ENCODE measurements at places on chromosomes 13 and 19.

DNA sequence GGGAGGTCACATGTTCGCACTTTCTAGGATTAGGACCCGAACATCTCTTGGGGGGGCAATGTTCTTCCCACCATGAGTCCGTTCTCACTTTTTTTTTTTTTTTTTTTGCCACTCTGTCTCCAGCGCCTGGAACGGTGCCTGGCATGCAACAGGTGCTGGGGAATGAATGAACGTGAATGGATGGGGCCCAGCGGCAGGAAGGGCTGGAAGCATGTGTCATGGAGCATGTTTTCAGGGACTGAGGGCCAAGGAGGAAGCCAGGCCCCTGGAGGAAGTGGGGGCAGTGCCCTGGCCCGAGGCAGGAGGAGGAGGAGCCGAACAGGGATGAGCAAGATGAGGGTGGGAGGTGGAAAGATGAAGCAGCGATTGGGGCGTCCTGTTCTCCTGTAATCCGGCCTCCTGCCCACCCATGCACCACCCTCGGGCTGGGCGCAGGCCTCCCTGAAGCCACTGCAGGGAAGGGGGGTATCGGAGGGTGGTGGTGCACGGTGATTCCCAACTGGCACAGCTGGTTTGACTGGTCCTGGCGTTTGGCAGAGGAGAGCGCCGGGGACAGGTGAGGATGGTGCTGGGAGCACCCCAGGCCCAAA, 8.8 kb upstream of the SULT2B1 start:
- no peak for DNase-seq

DNA sequence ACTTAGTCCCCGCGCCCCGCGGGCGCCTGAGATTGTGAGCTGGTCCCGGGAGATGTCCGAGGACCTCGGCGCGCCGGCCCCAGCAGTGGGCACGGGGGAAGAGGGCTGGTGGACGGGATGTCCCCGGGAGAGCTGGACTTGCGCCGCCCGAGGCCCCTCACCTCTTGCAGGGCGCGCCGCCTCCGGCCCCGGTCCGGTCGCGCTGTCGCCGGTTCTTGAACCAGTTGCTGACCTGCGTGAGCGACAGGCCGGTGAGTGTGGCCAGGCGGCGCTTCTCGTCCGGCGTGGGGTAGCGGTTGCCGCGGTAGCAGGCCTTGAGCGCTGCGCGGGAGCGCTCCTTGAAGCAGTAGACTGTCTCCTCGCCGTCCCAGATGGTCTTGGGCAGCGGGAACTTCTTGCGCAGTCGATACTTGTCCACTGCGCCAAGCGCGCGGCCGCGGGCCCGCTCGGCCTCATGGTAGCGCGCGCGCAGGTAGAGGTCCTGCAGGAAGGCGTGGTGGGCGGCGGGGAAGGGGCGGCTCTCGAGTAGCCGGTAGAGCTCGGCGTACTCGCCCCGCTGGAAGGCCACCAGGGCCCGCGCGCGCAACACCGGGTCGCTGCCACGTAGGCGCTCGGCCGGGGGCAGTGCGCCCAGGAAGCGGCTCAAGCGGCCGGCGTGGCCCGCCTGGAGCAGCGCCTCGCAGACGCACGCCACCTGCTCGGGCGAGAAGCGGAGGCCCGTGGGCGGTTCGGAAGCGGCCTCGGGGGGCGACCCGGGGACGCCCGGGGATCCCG, 984 bp downstream of the SIX5 start:
- no peak for DNase-seq

GRCh38 chr13:48492470-48493065, 40.3 kb downstream of the RCBTB2 start:
- DNase-seq: no peak

- DNase-seq: no peak
These were observed 83.5 kb downstream of the SLITRK1 start for GRCh38 chr13:83798731-83799130.

GRCh38 chr19:38736036-38736412, 8.2 kb downstream of the CAPN12 start:
- DNase-seq: no peak

DNA sequence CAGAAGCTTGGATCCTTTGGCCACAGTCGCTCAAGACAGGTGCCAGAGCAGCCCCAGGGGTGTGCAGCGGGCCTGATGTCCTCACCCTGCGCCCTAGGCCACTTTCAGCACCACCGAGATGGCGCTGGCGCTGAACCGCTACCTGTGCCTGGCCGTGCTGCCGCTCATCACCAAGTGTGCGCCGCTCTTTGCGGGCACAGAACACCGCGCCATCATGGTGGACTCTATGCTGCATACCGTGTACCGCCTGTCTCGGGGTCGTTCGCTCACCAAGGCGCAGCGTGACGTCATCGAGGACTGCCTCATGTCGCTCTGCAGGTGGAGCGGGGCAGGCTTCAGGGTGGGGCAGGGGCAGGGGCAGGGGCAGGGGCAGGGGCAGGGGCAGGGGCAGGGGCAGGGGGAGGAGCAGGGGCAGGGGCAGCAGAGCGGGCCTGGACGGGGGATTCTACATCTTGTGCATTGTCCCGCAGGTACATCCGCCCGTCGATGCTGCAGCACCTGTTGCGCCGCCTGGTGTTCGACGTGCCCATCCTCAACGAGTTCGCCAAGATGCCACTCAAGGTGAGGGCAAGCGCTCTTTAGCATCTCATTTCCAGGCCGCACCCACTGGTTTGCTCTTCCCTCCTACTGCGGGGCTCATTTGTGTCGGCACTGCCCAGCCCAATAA, 69.1 kb downstream of the RYR1 start:
- no peak for DNase-seq

DNA sequence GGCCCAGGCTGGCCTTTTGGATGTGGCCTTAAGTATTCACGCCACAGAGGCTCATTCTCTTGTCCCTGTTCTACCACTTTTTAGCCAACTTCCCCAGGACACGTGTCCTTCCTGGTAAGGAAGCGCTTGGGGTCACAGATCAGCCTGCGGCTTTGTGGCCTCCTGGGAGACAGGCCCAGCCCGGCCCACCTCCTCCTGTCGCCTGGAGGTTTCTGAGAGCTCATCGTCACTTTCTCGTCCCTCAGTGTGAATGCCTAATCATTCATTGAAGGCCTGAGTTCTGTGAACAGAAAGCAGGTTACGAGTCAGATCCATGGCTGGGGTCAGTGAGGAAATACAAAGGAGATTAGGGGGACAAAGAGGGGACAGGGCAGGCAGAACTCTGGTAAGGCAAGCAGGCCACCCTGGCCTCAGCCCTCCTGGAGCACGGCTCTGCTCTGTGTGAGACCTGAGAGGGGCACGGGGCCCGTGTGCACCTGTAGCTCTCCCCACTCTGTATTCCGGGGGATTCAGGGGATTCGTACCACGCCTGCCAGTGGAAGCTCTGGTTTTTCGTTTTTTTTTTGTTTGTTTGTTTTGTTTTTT, 38.6 kb upstream of the TSHZ3 start:
- DNase-seq: no peak
